H9 (cell line): ENCODE measurements at places on chromosomes 13 and 19. TPM values are rescaled to one million over a fixed set of nuclear protein-coding genes. Genes with fewer than 3 reads are reported as not detected.

DNA sequence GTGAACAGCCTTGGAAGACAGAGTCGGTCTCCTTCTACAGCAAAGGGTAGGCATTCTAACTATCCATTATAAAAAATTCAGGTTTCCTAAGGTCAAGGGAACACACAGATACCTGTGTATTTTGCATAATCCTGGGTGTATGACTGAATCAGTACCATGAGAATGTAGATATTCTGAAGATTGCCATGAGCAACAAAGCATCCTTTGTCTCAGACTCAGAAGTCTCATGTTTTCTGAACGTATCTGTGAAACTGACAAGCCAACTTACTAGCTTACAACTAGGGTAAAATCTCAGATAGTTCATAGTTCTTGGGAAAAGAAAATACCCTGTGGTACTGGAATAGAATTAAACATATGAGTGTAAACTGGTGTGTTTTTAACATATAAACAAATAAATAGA, 6.5 kb downstream of the ZNF566 start:
- no peak overlapping the region for H3K4me3 ChIP-seq
- H3K27ac ChIP-seq, result no peak overlapping the region
- H3K27me3 ChIP-seq, result no peaks in the 10 kb centered on the region
- no peak for DNase-seq

GRCh38 chr13:91978571-91978970, 580.1 kb downstream of the GPC5 start:
- H3K4me3 ChIP-seq, result no peak overlapping the region
- no peaks in the 10 kb centered on the region for H3K4me1 ChIP-seq
- no peaks in the 10 kb centered on the region for H3K27me3 ChIP-seq
- H3K27ac ChIP-seq, result no peak overlapping the region
- no peak for DNase-seq

The TINCR gene
- total RNA-seq, result 0.17 and 0.18 TPM in 2 replicates

GRCh38 chr13:77544758-77545338, 9.3 kb downstream of the SCEL start:
- no peak for DNase-seq
- no peaks in the 10 kb centered on the region for H3K27me3 ChIP-seq
- H3K4me1 ChIP-seq, result no peaks in the 10 kb centered on the region
- no peak overlapping the region for H3K27ac ChIP-seq
- H3K36me3 ChIP-seq, result no peaks in the 10 kb centered on the region

DNA sequence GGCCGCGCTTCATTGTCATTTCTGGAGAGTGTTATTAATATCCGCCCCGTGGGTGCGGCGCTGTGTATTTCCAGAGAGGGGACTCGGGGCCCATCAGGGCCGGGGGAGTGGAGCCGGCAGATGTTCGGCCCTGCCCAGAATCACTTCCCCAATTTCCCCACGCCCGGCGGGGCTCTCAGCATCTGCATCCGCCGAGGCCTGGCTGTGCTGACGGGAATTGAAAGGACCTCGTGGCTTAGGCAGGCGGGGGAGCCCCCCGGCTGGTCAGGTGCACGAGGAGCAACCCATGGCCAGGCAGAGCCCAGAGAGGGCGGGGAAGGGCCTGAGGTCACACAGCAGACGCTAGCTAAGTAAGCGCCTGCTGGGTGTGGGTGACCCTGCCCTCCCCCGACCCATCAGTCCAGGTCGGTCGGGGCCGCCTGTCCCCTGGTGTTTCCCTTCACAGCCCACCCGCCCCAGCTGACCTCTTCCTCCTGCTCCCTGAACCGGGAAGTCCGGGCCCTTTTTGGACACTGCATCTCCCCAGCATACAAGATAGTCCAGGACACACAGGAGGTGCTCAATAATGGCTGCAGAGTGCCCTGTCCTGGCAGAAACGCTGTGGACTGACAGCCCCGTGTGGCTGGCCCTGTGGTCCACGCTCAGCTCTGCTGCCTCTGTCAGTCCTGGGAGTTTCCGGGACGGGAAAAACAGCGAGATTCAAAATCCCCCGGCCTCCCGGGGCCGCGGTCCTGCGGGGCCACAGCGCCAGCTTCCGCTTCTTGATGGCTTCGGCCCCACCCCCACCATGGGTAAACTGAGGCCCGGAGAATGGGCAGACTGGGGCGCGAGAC, 22.1 kb downstream of the ARID3A start:
- H3K36me3 ChIP-seq, result peaks cover 5% of the 10 kb centered on the region; the same call in 2 of the 3 replicates
- no peaks in the 10 kb centered on the region for H3K4me1 ChIP-seq
- DNase-seq, result no peak
- no peak overlapping the region for H3K27ac ChIP-seq
- no peak overlapping the region for H3K4me3 ChIP-seq
- no peaks in the 10 kb centered on the region for H3K27me3 ChIP-seq
